Fibroblast of skin of back (primary cell): ENCODE measurements at places on chromosomes 6 and 20.
A peak's percentile ranks its signal among the peaks of the same experiment; 100 is the strongest.

- DNase-seq: no peak
Observed at GRCh38 chr6:168210239-168211105, 109.1 kb downstream of the DACT2 start.

GRCh38 chr6:118708744-118709143 lies 57.4 kb upstream of the CEP85L start:
- peak; percentile 82 for DNase-seq

- peak; percentile 38 for DNase-seq
Observed at GRCh38 chr6:12582421-12583110, 134.0 kb upstream of the PHACTR1 start.

GRCh38 chr6:1321738-1322137 lies 9.8 kb downstream of the FOXQ1 start:
- DNase-seq: no peak

DNA sequence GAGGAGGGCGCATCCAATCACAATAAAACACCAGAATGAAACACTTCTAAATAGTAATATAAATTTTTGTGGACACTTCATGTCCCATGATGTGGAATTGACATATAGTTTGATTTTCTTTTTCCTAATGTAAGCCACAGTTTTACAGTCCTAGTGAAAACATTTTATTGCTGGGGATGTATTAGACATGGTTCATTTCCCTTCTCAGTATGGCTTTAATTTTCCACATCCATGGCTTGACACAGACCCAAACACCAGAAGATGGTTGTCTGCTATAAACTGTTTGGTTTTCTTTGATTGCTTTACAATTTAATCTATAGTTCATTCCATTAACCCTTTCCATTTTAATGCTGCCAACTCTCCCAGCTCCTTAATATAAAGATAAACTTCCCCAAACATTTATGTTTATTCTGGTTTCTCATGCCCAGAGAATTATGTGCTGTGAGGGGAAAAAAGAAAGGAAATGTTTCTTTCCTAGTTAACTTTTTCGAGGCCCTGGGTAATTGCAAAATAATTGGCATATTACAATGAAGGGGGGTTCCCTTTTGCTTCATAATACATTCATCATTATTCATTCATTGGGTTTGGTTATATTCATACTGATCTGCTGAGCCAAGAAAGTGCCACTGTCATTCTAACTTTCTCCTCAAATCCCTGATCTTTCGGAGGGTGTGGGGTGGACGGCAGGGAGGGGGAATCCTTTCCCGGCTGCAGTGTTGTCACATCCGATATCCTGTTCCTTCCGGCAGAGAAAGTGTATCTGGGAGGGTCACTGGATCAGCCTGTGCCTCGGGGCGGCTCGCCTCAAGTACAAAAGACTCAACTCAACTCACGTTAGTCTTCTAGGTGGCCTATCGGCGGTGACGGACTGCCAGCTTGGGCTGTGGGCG lies 127.6 kb upstream of the TFAP2D start:
- no peak for DNase-seq

- DNase-seq: no peak
Observed at GRCh38 chr6:41724228-41724580, 11.2 kb downstream of the TFEB start.

DNA sequence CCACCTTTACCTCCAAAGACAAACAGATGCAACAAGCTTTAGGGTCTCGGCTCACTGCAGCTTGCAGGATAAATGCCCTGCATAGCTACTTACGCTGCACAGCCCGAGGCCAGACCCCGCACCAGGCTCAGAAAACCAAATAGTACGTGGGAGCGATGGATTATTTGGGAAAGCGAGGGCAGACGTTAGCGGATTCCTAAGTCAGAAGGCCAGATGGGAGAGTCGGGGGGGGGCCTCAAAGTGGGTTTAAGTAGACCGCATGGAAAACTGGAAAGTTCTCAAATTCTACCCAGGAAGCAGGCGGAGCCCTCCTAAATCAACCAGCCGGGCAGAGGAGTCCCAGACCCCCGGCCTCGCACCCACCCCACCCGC lies 382 bp downstream of the SFT2D1 start:
- peak; percentile 15 for DNase-seq

DNA sequence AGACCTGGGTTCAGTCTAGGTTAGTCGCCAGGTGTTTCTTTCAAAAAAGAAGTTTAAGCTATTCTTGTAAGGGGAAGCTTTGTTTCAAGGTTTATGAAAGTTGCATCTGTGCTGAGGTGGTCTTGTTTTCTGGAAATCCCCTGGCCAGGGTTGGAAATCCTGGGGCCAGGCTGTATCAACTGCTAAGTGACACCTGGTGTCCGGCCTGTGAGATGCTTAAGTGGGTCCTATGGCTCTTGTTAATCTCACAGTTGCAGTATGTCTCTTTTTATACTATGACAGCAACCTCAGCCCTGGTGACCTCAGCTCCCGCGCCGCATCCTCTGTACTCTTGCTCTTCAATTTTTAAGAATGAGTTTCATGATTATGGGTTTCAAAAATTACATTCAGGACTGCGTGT lies 72.0 kb downstream of the CHMP4B start:
- no peak for DNase-seq

- peak; percentile 77 for DNase-seq
Observed at GRCh38 chr6:133761706-133762105, 127.2 kb upstream of the TCF21 start.

DNA sequence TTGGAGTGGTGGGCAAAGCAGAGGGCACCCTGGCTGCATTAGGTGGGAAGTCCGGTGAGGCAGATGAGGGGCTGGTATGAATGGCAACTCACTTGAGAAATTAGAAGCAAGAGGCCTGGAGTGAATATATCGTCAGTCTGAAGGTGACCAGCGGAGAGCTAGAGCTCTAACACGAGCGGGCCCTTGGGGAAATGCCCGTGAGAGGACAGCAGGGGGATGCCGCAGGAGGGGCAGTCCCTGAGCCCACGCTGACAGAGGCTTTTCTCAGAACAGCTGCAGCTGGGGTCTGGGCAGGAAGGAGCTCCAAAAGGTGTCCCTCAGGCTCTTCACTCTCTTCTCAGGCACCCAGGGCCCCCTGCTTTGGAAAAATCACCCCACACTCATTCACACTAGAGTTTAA lies 32.0 kb upstream of the CD93 start:
- DNase-seq: no peak

- peak; percentile 92 for DNase-seq
Observed at GRCh38 chr6:12572896-12573827, 143.4 kb upstream of the PHACTR1 start.

DNA sequence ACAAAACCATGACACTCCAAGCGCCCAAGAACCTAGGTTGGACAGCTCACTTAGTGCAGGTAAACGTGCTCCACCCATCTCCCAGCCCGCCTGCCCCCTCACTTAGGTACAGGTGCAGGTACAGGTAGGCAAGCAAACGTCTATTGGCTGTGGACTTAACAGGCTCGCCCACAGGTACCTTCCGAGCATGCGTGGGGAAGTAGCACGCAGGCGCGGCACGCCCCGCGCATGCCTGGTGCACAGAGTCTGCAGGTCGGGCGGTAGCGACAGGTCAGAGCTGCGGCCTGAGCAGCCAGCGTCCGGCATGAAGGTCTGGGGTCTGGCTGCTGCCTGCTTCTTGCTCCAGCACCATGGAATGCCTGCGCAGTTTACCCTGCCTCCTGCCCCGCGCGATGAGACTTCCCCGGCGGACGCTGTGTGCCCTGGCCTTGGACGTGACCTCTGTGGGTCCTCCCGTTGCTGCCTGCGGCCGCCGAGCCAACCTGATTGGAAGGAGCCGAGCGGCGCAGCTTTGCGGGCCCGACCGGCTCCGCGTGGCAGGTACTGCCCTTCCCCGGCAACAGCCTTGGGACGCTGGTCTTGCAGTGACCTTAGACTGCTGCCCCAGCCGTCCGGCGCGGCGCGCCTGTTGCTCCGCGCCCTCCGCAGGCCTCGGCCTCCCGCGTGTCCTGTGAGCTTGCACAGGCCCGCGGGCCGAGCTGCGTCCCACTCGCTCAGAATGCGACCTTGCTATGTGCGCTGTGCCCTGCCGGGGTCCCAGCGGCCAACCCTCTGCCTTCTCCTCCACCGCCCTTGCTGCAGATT lies at the start of gene MRS2:
Gene MRS2 (plus strand): TSS at position 240 of the 804 bp plus-strand sequence. CDS start 111 bp downstream, at position 351.
- peak; percentile 59 for DNase-seq

DNA sequence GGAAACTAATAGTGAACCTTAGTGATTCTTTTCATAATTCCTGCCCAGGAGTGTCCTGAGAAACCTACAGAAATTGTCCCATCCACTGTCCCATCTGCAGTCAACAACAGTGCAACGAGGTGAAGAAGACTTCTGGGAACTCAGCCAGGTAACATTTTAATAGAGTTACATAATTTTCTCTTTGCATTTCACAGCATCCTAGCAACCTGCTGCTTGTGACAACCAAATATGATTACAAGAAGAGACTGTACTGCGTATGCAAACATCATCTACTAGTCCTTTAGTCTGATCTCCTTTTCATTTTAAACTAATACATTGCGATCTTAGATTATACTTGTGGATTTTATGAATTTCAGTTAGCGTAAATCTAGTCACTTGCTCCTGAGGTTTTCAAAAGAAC lies 951.6 kb downstream of the TFAP2A start:
- DNase-seq: no peak

DNA sequence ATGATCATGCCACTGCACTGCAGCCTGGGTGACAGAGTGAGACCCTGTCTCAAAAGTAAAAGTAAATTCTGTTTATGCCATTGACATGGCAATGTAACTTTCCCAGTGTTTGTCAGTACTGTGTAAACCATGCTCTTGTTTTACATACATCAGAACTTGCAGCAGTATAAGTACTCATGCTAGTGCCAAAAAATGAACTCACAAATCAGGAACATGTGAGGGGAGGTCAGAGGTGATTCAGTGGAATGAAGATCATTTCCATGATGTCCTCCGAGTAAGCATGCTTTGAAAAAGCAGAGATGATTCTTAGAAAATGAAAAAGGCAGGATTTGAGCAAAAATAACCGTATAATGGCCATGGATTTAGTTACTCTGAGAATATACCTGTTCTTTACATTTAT lies 81.9 kb downstream of the ANKS1A start:
- peak; percentile 25 for DNase-seq

DNA sequence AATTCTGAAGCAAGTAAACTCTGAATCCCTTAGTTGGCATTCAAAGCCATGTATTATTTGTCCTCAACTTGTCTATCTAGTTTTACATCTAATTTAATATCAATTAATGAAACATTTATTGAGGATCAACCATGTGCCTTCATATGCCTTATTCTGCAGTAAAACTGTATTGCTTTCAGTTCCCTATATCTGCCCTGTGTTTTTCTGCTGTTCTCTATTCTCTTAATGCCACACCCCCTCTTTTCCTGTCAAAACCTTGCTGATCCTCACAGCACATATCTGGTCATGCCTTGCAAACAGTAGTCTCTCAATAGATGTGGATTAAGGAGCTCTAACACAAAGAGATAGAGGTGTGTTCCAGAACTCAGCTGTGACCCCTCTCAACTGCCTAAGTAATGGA lies 2.0 kb downstream of the FIG4 start:
- no peak for DNase-seq

DNA sequence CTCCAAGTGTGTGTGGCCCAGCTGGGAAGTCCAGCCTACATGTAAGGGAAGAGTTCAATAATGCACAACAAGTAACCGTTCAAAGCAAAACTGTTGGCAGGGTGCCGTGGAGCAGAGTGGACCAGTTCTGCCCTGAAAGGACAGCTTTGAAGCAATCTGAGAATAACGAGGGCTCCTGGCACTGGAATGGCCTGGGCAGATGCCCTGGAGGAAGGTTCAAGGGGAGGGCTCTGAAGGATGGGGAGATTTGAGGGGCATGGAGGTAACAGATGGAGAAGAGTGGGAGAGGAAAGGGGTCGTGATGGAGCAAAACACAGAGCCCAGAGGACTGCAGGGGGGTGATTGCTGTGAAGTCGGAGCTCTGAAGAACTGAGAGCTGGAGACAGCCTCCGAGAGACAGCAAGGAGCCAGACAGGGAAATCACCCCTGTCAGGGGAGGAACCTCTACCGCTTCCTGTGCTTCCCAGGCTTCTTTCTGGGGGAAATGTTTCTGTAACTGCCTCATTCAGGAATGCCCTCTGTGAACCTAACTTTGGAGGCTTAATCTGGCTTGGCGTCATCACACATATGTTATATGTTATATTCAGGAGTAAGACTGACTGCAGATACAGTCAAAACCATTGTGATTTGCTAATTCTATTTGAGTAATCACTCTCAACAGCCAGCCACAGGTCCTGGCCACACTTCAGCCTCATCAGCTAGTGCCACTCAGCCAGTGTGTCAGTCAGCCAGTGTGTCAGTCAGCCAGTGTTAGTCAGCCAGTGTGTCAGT lies 41.2 kb downstream of the ZC3H12D start:
- peak; percentile 78 for DNase-seq

DNA sequence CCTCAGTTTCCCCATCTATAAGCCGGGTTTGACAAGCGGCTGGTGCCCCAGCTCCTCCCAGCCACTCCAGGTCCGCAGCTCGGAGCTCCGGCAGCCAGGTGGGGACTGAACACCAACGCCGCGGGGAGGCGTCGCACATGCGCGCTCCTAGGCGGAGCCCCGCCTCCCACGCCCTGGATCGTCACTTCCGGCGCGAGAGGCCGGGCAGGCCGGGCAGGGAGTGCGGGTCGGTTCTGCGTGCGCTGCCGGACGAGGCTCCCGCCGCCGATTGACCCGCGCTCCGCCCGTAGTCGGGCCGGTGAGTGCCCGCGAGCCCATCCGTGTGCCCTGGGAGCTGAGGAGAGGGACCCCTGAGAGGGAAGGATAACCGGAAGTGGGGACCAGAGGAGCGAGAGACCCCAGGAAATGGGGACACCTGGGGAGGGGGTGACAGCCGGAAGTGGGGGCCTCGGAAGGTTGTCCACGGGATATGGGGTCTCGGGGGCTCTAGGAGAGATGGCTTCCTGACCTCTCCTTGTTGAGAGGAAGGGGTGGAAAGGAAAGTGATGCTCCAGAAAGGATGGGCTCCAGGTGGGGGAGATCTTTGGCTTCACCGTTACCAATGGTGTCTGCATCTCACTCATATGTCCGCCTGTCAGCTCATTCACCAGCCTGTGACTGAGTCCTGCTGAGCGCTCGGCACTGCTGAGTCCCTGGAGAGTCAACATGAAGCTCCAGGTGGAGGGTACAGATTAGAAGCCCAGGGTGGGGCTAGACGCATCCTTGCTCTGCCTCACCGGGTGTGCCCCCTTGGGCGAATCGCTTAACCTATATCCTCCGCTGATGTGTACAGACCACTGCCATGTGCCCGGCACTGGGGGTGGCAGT lies at the start of gene TTPAL:
Gene TTPAL (plus strand): TSS at position 181 of the 867 bp plus-strand sequence. CDS start 4,126 bp downstream, outside the sequence.
- DNase-seq: peak; percentile 82

- DNase-seq: no peak
Observed at GRCh38 chr20:60869087-60869486, 383.0 kb upstream of the CDH4 start.

- no peak for DNase-seq
Observed at GRCh38 chr20:50089140-50089786, 23.7 kb downstream of the UBE2V1 start.

GRCh38 chr6:170542031-170542719 lies 10.9 kb downstream of the PSMB1 start:
- no peak for DNase-seq
